ENCODE measurements at places on chromosomes 12 and 14. TPM values are rescaled to one million over a fixed set of nuclear protein-coding genes. Genes with fewer than 3 reads are reported as not detected.

RFX4 gene
- total RNA-seq, result not detected

EML5 gene
- 0.24 TPM for total RNA-seq

APOF gene
- not detected for total RNA-seq

KRT77 gene
- not detected for total RNA-seq

DNA sequence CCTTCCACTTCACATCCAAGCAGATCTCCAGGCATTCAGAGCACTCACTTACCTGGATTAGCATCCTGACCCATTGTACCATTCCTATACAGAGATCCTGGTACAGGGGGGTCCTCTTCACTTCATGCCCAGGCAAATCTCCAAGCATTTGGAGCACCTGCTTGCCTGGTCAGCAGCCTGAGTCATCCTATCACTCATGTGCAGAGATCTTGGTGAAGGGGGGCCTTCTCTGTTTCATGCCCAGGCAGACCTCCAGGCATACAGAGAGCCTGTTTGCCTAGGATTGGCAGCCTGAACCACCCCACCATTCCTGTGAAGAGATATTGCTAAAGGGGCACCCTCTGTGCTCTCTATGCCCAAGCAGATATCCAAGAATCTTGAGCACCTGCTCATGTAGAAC is 111.1 kb upstream of the CCDC175 start:
- DNase-seq, result no peak

GRCh38 chr14:35535483-35536112 is 1.6 kb downstream of the INSM2 start:
- DNase-seq, result no peak

GRCh38 chr14:21326972-21327371 is 47.1 kb downstream of the RPGRIP1 start:
- DNase-seq, result no peak

GRCh38 chr12:1607940-1608712 is 13.7 kb upstream of the FBXL14 start:
- DNase-seq, result no peak

GRCh38 chr14:28652782-28653181 is 113.8 kb upstream of the FOXG1 start:
- DNase-seq, result peak; percentile 39

All from A172 (cell line).